ENCODE measurements at places on chromosomes 4 and X.

- no peak for DNase-seq
Observed at GRCh38 chr4:123804196-123804721, 407.7 kb downstream of the SPRY1 start.

- DNase-seq = no peak
Observed at GRCh38 chr4:183996868-183997267, 91.8 kb downstream of the STOX2 start.

- no peak for DNase-seq
Observed at GRCh38 chr4:103449296-103450023, 251.3 kb upstream of the CENPE start.

GRCh38 chrX:120335289-120335688 is 24.0 kb upstream of the TMEM255A start:
- DNase-seq = no peak

GRCh38 chr4:32985256-32985655 is 2265.1 kb downstream of the PCDH7 start:
- no peak for DNase-seq

GRCh38 chr4:151673908-151674520 is 86.8 kb downstream of the GATB start:
- DNase-seq = no peak

DNA sequence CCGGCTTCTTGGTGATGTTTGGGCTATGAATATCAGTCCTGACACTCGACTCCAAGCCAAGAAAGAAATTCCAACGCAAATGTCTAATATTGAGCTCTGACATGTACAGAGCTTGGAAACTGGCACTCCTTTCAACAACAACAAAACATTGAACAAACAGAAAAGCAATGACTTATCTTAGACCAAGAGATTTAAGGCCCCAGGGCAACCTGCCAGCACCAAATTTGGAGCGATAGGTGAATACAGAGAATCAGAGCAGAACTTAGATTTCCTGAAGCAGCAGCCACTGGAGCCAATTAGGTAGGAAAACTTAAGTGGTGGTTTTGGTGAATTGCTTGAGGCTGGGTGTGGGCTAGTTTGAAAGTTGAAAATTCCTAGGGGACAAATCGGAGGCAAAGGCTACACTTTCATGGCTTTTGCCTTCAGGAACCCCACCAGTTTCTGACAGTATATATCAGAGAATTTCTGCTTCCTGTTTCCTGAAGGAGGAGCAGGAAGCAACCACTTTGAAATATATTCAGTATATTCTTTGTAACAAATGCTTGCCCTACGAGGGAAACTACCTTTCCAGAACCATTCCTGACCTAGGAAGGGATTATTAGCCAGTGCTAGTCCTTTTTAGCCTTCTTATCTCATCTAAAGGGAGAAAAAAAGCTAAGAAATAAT is 10.1 kb upstream of the FMR1 start:
- no peak for DNase-seq

- no peak for DNase-seq
Observed at GRCh38 chr4:133385161-133385954, 236.3 kb downstream of the PCDH10 start.

DNA sequence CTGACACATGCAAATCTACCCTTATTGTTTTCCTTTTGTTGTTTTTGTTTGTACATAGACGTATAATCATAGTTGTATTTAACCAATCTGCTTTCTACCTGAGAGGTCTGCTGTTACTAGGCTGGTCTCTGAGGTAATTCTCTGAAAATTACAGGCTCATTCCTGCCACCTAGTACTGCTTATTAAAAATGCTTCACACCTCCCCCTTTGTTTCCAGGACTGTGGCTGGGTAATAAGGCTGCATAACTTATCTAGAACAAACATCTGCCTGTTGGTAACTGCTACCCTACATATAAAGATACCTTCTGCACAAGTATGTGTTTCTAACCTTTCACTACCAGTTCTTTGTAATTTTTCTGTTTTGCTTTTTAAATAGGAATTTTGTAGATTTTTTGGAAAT is 34.2 kb downstream of the COX7B2 start:
- no peak for DNase-seq

DNA sequence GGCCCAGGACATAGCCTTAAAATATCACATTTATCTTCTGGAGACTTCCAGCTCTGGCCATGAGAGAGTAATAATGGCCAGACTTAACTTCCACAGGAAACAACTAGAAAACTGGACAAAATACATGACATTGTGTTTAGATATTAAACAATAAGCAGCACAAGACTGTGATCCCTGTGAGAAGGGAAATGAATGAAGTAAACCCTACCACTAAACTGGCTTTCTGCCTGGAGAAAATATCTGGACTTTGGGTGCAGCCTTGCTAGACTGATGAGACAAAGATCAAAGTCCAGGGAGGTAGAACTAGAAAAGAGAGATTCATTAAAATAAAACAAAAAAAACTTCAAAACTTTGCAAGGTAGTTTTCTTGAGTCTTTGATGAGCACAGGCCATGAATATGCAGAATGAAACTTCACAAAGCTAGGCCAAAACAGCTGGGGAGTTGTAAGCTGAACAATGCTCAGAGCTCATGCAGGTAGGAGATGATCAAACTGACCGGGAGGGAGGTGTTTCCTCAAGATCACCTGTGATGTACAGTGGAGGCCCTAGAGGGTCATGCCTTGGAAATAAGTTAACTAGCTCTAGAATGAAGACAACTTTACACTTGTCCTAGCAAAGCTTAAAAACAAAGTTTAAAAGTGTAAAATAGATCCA is 147.0 kb upstream of the SH3RF1 start:
- no peak for DNase-seq

GRCh38 chr4:169795585-169795984 is 37.8 kb upstream of the HPF1 start:
- DNase-seq = no peak

GRCh38 chrX:132940727-132941327 is 17.6 kb downstream of the HS6ST2 start:
- no peak for DNase-seq

GRCh38 chr4:54493862-54494261 is 163.9 kb upstream of the KIT start:
- DNase-seq = no peak

DNA sequence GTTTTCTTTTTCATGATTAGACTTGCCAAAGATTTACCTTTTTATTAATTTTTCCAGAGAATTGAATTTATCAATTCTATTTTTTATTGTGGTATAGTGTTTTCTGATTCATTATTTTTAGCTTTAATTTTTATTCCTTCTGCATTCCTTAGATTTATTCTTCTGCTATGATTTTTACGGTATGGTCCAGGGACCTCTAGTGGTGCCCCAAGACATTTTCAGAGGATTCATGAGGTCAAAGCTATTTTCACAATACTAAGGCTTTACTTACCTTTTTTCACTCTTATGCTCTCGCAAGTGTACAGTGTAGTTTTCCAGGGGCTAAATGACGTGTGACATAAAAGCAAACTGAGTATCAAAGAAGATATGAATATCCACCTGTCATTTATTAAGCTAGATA is 8.0 kb downstream of the RADX start:
- no peak for DNase-seq

GRCh38 chr4:25477221-25477620 is 100.2 kb downstream of the ANAPC4 start:
- no peak for DNase-seq

GRCh38 chrX:110568441-110568840 is 209.8 kb downstream of the RTL9 start:
- DNase-seq = no peak

DNA sequence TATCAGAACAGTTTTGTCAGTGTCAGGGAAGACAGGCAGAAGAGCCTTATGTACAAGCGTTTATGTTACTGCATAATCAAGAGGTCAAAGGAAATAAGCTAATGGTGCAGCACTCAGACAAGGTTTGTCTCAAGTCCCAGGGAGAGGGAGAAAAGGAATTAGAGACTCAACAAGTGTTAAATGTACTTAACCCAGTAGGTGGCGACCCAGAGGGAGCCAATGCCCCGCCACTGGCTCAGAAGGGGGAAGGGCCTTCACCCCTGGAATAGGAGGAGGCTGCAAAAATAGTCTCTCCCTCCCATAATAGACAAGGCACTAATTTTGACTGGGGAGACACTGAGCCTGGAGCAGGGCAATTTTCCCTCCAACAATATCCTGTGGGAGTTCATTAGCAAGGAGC is 14.1 kb upstream of the PAPSS1 start:
- DNase-seq = no peak

- DNase-seq = peak; percentile 73
Observed at GRCh38 chr4:133154725-133155124, 5.6 kb downstream of the PCDH10 start.

GRCh38 chrX:150879855-150880807 is 18.3 kb downstream of the CD99L2 start:
- DNase-seq = no peak

DNA sequence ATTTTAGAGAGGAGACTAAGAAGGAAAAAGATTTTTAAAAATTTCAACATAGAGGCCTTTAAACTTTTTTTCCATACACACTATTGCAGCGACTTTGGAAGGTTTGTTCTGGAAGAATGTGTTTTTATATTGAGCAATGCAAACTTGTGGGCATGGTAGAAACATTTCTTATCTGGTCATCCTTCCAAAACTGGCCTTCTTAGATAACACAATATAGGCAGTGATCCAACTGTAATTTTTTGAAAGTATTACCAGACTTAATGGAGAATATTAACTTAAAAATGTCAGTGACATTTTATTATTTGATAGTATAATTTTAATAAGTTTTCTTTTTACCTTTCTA is 25.6 kb downstream of the FHDC1 start:
- no peak for DNase-seq

GRCh38 chrX:13142891-13143290 is 98.5 kb upstream of the FAM9C start:
- no peak for DNase-seq

- no peak for DNase-seq
Observed at GRCh38 chr4:71270901-71271300, 67.9 kb upstream of the SLC4A4 start.

- DNase-seq = no peak
Observed at GRCh38 chr4:4685810-4686795, 144.3 kb upstream of the STX18 start.

GRCh38 chrX:151675121-151675746 is 20.0 kb upstream of the PRRG3 start:
- no peak for DNase-seq

- no peak for DNase-seq
Observed at GRCh38 chrX:65203545-65203944, 227.3 kb upstream of the ZC4H2 start.

DNA sequence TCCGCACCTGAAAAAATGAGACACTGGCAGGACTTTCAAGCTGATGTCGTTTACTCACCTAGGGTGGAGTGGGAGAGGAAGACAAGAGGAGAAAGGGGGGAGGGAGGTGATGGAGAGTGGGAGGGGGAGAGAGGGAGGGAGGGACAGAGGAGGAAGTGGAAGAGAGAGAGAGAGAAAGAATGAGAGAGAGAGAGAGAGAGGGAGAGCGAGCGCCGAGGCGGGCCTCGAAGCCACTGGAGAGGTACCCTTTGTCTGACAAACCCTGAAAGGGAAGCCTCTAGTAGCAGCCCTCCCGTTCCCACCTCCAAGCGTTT is 296 bp upstream of the ADGRL3 start:
- no peak for DNase-seq

DNA sequence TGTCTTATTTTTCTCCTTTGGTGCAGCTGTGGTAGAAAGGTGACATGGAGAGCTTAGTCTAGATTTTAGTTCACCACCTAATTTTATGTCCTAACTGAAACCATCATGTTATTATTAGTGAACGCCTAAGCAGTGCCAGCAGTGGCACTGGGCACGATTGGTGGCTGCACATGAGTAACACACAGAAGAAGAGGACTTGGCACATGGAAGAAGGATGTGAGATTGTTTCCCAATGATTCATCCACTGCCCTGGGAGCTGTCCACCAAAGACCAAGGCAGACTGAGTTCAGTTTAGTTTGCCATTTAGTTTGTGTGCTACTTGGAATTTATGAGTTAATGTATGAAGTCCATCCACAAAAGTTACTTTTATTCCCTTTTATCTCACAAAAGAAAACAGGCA is 68.1 kb upstream of the NAP1L5 start:
- DNase-seq = no peak

DNA sequence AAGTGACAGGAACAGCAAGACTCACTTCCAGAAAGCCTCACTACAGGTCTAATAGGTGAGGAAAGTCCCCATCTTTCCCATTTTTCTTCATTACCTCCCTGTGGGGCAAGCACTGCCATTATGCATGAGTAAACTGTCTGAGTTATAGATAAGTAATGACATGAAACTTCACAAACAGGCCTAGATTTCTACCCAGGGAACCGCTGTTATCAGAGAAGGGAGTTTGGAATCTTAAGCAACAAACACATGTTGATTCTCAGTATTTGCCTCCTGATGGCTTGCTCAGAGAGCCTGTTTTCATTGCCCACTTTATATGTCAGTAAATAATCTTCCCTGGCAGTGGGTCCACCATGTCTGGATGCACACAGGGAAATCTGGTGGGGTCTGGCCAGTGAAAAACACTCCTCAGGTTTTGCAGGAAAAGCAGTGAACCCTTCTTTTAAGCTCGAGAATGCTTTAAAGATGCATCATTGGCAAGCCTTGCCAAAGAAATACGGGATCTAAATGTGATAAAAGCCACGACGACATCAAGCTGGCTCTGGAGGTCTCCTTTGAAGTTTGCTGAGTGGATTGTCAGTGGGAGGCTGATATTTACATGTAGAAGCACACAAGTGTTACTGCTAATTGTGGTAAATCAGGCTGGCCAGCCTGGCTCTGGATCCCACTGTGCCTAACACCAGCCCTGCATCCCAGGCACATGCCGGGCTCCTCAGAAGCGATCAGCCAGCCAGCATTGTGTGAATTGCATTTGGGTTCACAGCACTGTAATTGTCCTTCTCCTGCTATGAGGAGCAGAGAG is 25.2 kb downstream of the PDGFRA start:
- no peak for DNase-seq

- no peak for DNase-seq
Observed at GRCh38 chr4:5976921-5977320, 41.3 kb downstream of the C4orf50 start.

GRCh38 chrX:8731559-8732395 is at the start of gene ANOS1:
ANOS1 (minus strand) TSS chrX:8732137; CDS start chrX:8732036, 101 bp downstream.
- peak; percentile 56 for DNase-seq

DNA sequence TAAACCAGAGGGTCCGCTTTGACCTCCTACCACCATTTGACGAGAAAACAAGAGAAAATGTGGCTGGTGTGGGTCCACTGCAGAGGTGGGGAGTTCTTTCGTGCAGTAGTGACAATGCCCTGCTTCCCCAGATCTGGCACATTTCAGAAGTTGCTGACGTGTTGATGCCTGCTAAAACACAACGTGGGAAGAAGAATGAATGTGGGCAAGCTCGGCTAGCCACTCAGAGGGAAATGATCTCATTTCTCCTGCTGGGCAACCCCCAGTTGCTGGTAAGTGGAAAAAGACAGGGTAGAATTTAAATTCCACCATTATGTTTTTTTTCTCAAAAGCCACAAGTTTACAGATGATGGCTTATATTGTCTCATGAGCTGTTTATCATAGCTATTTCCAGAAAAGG is 77.9 kb downstream of the LUZP4 start:
- DNase-seq = peak; percentile 26

DNA sequence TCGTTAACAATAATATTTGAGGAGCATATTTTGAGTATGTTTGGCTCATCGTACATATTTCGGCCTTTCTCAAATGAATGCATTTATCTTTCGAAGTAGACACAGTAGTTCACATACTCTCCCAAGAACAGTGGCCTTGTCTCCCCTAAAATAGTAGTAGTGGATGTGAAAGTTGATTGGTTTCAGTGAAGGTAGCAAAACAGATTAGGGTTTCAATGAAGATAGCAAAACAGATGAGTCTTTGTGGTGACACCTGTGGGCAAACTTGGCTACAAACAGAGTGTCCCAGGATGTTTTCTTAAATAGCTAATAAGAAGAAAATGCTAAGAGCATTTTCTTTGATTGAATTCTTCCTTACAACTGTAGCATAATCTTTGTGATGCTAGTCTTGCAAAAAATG is 67.0 kb downstream of the USP9X start:
- DNase-seq = no peak

GRCh38 chr4:183960962-183961541 is 55.9 kb downstream of the STOX2 start:
- peak; percentile 38 for DNase-seq

Data from putamen (tissue), 1 donor.